Adipocyte (in vitro differentiated cells): ENCODE measurements at places on chromosomes 1 and 21.

- DNase-seq = no peak
These were observed 1.2 kb upstream of the TMPRSS3 start for GRCh38 chr21:42396799-42397745.

DNA sequence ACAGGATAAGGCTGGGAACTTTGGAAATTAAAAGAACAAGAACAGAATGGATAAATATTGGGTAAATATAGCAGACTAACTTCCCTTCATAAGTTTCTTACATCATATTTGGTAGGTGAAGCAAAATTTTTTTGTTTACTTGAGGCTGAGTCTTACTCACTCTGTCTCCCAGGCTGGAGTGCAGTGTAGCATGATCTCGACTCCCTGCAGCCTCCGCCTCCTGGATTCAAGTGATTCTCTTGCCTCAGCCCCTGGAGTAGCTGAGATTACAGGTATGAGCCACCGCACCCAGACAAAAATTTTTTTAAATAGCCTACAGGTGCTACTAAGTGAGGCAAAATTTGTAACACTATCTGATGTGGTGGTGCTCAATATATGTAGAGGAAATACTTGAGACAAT lies 50.7 kb downstream of the TM2D1 start:
- peak; percentile 34 for DNase-seq

GRCh38 chr1:145961425-145962156 lies 2.8 kb downstream of the ANKRD34A start:
- DNase-seq = peak; percentile 58

DNA sequence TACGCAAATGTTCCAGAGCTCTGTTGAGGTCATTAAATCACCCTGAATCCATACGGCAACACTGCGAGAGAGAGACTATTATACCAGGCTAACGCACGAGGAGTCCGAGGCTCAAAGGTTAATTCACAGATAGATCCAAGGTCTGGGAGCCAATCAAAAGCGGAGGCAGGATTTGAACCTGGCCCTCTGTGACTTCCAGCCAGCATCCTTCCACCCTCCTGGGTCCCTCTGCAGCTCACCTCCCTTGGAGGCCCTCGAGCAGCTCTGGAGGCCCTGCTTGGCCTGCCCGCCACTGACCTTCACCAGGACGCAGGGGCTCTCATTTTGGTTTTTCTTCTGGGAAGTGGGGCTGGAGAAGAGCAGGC lies 42.1 kb downstream of the KIAA1614 start:
- DNase-seq = no peak

DNA sequence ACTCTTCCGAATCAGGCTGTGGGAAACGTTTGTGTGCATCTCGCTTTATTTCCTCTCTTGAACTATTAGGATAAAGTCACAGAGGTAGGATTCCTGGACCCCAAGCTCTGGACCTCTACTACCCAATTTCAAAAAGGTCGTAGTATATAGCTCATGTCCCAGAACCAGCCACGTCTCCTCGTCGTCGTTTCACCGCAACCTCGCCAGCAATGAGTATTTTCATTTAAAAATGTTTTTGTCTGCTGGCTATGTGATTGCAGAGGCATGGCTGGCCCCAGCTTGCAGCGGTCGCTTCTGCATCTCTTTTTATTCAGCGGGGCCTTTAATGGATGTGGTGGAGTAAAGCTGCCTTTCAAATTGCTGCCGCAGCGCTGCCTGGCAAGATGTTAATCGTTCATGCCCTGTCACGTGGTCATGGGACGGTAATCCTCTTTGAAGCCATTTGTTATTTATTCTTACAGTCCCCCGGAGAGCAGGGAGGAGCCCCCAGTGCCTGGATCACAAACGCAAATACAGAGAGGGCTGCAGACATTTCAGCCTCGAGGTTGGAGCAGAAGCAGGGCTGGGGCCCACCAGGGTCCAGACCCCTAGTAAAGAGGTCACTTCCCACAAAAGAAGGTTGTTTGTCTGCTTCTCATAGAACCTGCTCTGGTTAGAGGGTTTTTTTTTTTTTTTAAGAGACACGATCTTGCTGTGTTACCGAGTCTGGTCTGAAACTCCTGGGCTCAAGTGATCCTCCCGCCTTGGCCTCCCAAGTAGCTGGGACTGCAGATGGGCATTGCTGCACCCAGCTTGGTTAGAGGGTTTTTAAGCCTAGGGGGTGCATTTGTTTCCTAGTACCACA lies 11.6 kb upstream of the NPHP4 start:
- no peak for DNase-seq

DNA sequence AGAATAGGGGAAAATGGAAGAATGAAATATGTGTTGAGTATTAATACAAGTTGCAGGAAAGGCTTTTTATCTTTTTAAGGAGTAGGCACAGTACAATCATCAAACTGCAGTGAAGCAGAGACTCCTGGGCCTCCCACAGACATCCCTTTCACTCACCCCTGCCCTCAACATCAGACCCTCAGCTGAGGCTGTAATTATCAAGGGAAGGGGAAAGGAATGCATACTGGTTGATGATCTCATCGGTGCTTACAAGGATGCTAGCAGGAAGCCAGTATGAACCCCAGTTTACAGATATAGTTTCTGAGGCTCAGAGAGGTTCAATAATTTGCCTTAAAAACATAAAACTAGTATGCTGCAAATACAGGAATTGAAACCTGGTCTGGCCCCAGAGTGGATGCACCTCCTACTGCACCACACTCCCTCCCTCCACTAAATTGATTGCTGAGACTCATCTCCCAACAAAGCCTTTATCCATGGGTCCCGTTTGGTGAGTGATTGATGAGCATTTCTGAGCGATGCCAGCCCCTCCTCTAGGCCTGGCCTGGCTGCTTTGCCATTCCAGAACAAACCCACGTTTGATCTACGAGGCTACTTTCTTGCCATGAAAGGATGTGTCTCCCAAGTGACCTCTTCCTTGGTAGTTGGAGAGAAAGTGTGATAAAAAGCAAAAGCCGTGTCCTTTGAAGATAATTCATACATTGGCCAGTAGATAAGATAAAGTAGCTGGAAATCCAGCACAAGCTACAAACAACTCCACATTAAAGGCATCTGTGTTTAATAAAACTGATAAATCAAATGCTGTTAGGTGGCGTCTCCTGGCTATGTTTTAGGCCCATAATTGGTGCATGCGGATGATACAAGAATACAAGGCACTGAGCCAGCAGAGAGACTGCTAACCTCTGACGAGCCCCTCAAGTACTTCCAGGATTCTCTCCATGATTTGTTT lies 233.9 kb upstream of the CAMK1G start:
- no peak for DNase-seq

GRCh38 chr21:28436286-28436932 lies 556.3 kb downstream of the LTN1 start:
- DNase-seq = no peak

GRCh38 chr1:183205196-183205781 lies 19.2 kb downstream of the LAMC2 start:
- DNase-seq = peak; percentile 90

DNA sequence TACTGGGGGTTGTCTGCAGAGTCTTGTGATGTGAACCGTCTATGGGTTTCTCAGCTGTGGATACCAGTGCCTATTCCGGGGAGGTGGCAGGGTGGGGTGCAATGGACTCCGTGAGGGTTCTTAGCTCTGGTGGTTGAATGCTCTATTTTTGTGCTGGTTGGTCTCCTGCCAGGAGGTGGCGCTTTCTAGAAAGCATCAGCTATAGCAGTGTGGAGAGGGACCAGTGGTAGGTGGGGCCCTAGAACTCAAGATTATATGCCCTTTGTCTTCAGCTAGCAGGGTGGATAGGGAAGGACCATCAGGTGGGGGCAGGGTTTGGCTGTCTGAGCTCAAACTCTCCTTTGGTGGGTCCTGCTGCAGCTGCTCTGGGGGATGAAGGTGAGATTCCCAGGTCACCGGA lies 127.3 kb upstream of the PLD5 start:
- DNase-seq = no peak

DNA sequence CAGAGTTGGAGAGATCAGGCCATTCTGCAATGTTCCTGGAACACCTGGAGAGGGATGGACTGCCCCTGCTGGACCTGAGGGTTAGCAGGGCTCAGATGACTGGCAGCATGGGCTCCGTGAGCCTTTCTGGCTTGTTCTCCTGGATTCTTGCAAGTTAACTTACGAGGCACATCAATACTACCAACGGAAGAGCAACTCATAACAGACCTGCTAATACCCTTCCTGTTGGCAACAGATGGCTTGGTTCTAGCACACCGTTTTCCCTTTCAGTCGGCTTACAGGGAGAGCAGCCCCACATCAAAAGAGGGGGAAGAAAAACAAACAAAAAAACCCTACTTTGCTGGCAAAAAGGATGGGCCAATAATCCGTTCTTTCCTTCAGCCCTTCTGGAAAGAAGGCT lies 47.9 kb downstream of the SLC66A1 start:
- DNase-seq = no peak

- DNase-seq = no peak
These were observed 183.0 kb downstream of the BARHL2 start for GRCh38 chr1:90534116-90534515.

GRCh38 chr1:36257375-36257767 lies 33.1 kb downstream of the THRAP3 start:
- no peak for DNase-seq

DNA sequence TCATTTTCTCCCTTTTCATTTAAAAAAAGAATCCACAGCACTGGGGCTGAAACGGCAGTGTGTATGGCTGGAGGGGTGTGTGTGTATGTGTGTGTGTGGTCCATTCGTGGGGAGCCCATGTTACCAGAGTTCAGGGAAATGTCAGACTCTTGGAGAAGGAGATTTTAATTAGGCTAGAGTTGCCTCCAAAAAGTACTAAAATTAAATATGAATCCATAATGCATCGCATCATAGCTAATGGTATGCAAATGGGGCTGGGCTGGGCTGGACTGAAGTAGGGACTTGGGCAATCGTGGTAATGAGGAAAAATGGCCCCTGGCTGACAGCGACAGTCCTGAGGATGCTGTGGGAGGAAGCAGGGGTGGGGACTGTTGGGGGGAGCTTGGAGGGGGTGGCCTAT lies 24.8 kb downstream of the GRIK3 start:
- no peak for DNase-seq

GRCh38 chr21:42559326-42559725 lies 45.7 kb downstream of the SLC37A1 start:
- DNase-seq = no peak

- peak; percentile 24 for DNase-seq
These were observed 145.2 kb upstream of the ZNF648 start for GRCh38 chr1:182206626-182207239.

DNA sequence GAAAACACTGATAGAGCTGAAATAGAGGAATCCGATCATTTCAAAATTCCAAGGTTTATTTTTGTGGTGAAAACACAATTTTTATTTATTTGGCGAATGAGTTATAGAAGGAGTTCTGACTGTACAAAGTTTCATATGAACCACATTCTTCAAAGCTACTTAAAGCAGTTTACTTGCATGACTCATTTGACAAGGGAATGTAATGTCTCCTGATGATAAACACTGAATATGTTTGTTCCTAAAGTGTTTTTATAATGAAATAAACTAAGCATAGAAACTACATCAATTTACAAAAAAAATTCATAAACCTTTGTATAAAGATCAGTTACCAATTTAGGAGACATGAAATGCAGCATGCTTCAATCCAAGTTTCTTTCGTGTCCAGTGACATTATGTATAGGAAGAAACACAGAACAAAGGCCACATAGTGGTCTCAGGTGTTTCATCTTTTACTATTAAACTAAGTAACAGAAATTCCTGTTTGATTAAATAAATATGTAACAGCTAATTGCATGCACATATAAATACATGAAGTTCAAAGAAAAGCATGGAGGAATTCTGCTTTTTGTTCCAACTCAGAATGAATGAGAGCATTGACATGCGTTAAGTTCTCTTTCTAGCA lies 2.5 kb downstream of the PRKACB start:
- peak; percentile 70 for DNase-seq

- no peak for DNase-seq
These were observed 94.7 kb upstream of the TARDBP start for GRCh38 chr1:10917513-10918454.

- DNase-seq = peak; percentile 25
These were observed 356.3 kb upstream of the B3GALT2 start for GRCh38 chr1:193542690-193543089.

GRCh38 chr21:44912158-44912473 lies 8.6 kb downstream of the ITGB2 start:
- no peak for DNase-seq

- DNase-seq = no peak
These were observed 87.9 kb downstream of the SSBP3 start for GRCh38 chr1:54318246-54318814.

GRCh38 chr1:228048659-228049298 lies 33.7 kb upstream of the ARF1 start:
- DNase-seq = no peak

DNA sequence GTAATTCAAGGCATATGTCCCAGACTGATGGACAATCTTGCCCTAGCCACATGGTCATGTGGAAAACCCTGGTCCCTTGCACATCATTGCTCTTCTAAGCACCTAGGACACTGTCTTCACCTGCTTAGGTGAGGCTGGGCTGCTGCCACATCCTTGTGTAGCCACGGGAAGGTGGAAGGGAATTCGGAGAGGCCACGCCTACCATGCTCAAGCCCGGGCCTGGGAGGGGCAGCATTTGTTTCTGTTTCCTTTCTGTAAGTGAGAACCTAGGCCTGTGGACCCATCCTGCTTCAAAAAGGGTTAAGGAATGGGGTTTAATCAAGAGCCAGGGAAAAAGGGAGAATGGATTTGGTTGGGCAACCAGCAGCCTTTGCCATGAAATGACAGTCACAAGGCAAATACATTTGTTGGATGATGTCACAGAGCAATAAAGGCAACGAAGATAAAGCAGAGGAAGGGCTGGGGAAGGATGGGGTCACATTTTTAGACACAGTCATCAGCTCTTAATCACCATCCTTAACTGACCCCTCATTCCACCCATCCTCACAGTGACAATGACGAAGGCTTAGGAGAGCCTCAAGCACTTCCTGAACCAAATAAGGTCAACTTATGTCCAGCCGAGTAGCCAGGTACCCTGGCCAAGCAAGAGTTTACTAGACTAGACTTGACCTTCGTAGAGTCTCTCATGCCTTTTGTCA lies 10.1 kb upstream of the LRRC38 start:
- no peak for DNase-seq

GRCh38 chr1:109887884-109888283 lies 22.8 kb upstream of the CSF1 start:
- DNase-seq = no peak
